Muscle of leg (tissue), 16 donors: ENCODE measurements at places on chromosomes 3 and 15.

DNA sequence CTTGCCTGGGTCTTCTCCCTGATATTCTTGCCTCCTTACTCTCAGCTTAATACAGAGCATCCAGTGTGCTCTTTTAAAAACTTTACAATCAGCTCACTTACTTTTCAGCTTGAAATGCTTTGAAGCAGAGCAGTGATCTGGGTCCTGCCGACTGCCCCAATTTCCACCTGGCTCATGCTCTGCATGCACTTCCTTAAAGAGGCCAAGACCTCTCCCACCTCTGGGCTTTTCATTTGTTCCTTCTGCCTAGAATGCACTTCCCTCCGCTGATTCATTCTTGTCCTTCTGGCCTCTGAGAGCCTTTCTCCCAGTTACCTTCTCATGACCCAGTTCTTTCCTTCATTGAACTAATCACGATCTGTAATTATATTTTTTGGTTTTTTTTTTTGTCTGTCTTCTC lies 1.9 kb upstream of the CCNDBP1 start:
- DNase-seq, result no peak

DNA sequence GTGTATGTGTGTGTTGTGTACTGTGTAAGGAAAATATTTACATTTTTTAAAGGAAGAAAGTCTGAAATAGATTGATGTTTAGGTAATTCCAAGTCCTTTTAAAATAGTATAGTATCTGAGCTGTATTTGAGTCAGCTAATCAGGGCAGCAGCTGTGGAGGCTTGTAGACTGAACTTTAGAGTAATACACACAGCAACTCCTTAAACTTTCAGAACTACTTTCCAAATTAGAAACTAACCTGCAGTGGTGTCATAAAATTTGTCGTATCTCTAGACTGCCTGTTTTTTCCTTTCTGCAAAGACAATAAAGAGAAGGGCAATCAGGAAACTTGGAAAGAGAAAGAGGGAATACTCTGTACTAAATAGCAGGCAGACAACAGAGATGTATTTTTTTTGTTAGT lies 391.0 kb upstream of the AZI2 start:
- DNase-seq, result no peak

DNA sequence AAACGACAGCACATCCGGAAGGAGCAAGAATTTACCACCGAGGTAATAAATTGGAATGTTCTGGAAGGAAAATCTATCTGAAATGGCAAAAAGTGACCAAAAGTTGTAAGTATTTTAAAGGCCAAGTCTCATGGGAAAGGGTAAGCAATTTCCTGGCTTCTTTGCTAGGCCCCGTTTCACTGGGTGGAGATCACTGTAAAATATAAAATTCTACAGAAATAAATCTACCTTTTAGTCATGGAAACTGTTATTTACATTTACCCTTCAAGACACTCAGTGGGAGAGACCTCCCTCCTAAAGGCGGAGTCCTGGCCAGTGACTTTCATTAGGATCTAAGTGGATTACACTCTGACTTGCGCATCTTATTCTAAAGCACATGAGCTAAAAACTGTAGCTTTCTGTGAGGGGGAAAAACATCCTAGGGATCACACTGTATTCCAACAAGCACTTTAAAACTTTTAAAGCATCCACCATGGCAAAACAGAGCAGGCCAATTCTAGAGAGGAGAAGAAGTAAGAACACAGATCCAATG lies 28.8 kb downstream of the LYZL4 start:
- DNase-seq, result peak; percentile 81

DNA sequence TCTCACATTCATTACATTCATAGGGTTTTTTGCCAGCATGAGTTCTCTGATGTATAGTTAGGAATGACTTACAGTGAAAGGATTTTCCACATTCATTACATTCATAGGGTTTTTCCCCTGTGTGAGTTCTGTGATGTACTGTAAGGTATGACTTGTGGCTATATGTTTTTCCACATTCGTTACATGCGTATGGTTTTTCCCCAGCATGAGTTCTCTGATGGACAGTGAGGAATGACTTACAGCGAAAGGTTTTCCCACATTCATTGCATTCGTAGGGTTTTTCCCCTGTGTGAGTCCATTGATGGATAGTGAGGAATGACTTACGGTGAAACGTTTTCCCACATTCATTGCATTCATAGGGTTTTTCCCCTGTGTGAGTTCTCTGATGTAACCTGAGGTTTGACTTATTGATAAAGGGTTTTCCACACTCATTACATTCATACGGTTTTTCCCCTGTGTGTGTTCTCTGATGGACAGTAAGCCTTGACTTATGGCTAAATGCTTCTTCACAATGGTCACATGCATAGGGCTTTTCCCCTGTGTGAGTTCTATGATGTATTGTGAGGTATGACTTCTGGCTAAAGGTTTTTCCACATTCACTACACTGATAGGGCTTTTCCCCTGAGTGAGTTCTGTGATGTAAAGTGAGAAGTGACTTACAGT lies 47.4 kb downstream of the ZNF717 start:
- DNase-seq, result no peak

- DNase-seq, result peak; percentile 51
These were observed 27.7 kb upstream of the DCP1A start for GRCh38 chr3:53375019-53375418.
